ENCODE measurements at places on chromosomes 12 and 14.

- no peak for DNase-seq
Measured at GRCh38 chr12:110733900-110734299, 8.8 kb downstream of the PPP1CC start.

DNA sequence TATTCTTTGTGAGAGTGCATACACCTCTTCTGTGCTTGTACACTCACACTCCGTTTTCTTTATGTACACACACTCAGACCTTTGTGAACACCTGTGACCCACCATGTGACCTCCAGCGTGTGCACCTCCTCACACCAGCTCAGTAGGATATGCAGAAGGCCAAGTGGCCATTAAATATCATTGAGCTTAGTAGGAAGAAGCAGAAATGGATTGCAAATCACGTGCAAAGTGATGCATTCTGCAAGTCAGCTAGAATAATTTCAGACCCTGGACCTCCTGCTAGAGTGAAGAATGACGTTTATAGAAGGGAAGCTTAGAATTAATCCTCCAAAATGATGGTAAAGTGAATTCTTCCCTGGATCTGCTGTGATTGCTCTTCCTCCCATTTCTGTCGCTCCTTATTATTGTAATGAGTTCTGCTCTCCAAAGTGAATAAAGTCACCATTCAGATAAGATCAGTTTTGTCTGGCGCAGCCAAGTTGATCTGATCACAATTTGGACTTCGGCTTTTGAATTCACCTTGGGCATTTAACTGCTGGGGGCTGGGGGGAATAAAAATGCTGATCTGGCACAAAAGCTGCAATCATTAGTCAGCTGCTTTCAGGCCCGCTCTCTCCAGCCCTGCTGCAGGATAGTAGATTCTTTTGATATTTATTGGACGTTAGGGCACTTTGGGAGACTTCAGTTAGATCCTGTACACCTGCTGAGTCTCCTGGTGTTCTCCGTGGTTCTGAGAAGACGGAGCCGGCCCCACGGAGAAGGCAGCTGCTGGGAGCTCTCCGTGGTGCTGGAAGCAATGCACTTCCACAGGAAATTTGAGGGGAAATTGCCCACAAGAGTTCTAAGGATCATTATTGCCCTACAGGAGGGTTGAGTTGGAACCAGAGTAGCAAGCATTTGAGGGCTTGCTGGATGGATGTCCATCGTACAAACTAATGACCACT lies 12.4 kb upstream of the NRXN3 start:
- DNase-seq: no peak

- no peak for DNase-seq
Measured at GRCh38 chr14:23443881-23444280, 8.4 kb upstream of the MYH7 start.

- no peak for DNase-seq
Measured at GRCh38 chr14:104821229-104821945, 20.5 kb downstream of the ZBTB42 start.

DNA sequence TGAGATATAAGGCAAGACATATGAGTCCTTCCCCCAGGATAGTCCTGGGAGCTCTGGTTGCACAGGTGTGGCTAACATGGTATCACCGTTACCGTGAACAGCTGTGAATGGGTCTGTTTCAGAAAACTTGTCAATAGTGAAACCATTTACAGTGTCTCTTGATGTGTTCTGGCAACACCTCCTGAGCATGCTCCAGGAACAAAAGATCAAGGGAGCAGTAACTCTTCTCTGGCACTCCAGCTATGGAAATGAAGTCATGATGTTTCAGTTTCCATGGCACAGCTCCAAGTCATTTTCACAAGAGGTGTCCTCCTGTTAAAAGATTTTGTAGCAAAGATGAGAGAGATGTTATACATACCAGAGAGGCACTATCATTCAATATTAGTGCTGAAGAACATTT lies 253.7 kb downstream of the SNAPC1 start:
- no peak for DNase-seq

DNA sequence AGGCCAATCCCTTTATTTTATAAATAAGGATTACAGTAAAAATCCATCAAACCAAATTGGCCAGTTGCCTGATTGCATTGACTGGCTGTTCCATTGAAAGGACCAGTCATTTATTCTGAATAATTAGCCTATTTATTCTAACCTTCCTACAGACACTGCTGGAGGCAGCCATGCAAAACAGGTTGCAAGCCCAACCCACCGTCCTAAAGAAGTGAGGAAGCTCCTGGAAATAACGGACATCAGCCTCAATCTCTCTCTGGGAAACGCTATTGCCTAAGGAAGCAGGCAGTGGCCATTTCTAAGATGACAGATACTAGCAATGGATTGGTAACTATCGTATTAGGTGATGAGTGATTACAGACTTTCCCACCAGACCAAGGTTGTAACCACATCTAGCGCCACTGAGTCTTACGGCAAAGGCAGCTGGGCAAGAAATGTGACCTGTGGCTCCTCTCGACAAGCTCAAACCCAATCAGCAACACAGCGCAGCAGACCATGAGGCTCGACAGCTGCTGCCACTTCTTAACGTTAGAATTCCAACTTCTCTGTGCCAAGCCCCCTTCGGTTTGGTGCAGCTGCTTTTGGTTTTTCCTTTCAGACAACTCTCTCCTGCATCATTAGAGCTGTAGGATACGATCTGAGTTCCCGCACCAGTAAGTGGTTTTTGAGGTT lies 134.2 kb downstream of the KCNK10 start:
- DNase-seq: peak; percentile 53

GRCh38 chr12:10636611-10637010 lies 23.2 kb upstream of the MAGOHB start:
- DNase-seq: no peak

- no peak for DNase-seq
Measured at GRCh38 chr12:9636851-9637206, 29.1 kb upstream of the KLRB1 start.

DNA sequence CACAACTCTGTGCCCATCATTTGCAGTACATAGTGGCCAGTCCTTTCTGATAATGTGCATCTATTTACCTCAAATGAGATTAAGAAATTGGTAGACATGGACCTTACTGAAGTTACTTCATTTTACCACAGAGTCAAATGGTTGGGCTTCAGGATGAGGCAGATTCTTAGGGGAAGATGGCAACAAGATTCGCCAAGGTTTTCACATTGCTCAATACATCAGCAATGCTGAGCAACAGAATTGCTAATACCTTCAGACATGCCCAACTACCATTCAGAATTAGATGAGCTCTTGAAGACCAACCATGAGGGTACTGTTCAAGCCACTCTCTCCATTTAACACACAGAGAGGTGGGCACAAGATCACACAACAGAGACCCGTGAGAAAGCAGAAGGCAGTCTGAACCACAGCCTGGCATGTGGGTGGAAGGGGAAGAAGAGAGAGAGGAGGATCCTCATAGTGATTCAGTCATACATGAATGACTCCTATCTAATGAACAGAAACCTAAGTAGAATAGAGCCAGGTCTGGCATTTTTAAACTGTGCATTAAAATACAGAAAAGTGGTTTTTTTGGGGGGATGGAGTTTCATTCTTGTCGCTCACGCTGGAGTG lies 28.5 kb downstream of the CPM start:
- no peak for DNase-seq

Measured in esophagus muscularis mucosa (tissue), 4 donors.